Activated CD8-positive, alpha-beta T cell treated with anti-CD3 and anti-CD28 coated beads for 36 hours (primary cell): ENCODE measurements at places on chromosomes 7 and 10.

DNA sequence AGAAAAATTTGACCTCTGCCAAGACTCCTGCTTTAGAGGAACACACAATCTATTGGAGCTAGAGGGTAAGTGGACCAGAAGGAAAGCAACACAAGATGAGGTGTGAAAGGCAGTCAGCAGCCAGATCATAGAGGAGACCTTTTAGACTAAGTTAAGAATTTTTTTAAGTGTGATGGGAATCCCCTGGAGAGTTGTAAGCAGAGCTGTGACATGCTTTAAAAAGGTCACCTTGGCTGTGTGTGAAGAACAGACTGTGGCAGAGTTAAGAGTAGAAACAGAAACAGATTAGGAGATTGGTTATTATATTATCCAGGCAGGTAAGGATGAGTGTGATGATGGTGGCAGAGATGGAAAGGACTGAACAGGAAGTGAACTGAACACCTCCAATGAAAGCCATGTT is 23.5 kb downstream of the CPEB3 start:
- peak; percentile 18 for DNase-seq

DNA sequence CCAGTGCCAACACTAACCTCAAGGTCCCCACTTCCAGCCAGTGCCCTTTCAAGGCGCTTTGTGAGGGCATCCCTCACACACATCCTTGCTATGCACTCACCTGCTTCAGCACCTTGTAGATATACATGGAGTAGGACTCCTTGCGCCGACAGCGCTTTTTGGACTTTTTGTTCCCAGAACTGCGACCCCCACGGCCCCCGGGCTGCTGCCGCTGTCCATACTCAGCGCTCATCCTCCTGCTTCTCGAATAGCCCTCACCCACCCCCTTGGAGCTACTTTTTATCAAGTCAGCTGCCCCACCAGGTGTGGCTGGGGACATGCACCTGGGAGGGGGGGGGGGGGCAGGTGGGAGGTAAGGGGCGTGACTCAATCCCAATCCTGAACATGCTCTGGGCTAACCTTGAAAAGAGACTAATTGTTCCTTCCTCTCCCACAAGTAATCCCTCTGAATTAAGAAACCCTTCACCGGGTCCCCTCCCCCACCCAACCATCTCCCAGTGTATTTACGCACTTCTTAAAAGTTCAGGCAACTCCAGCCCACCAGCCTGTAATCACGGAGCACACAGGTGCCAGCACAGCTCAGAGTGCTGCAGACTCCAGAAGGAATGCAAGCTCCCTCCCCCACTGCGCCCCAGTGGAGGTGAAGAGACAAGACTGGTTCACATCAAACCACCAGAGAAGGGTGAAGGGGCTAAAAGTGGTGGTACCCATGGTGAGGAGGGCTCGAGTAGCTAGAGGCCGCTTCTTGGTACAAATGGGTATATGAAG is at the start of gene H2BK1:
H2BK1 (minus strand) TSS at position 402 of the 768 bp plus-strand sequence; CDS start at position 232, 170 bp downstream.
- no peak for DNase-seq

GRCh38 chr10:123109466-123109865 is 26.3 kb upstream of the HMX3 start:
- DNase-seq, result no peak

DNA sequence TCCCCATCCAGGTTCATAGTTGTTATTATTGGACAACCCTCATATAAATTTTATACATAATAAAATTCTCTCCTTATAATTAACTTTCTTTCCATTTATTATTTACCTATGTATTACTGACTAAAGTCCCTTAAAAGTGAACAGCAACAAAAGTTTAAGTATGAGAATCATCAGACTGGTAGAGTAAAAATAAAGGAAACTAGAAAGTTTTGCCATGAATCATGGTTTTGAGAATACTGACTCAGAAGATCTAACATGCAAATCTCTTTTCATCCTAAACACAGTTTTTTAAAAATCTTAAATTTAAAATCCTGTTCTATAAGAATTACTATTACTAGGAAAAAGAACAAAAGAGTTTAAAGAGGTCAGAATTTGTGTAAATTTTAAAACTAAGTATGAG is 32.1 kb downstream of the HERC4 start:
- DNase-seq, result no peak

DNA sequence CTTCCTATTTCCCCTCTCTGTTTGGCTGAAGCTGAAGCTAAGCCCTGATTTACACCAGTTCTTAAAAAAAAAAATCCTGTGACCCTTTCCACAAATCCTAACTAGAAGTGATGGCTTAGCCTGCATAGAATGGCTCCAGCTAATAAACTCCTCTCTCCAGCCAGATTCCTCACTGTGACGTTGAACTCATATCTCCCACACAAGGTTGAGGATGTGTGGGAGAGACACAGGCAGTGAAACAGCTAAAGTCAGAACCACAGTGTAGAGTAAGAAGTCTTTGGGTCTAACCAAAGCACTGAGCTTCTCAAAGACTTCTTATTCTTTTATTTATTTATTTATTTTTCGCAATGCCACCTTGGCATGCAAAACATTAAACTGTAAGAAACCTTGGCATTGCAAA is 268.3 kb downstream of the SNX13 start:
- DNase-seq, result no peak

GRCh38 chr7:135380351-135380750 is 129.6 kb downstream of the CNOT4 start:
- no peak for DNase-seq

GRCh38 chr7:997404-998395 is 14.7 kb downstream of the CYP2W1 start:
- DNase-seq, result no peak
